ENCODE measurements at places on chromosomes 12 and 14.

- peak; percentile 19 for DNase-seq
Measured at GRCh38 chr12:127178052-127178451, 1088.9 kb upstream of the TMEM132C start.

DNA sequence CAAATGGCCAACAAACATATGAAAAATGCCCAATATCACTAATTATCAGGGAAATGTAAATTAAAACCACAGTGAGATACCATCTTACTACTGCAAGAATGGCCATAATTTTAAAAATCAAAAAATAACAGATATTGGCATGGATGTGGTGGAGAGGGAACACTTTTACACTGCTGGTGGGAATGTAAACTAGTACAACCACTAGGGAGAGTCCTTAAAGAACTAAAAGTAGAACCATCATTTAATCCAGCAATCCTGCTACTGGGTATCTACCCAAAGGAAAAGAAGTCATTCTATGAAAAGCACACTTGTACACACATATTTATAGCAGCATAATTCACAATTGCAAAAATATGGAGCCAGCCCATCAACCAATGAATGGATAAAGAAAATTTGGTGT, 459.7 kb downstream of the GXYLT1 start:
- no peak for DNase-seq

DNA sequence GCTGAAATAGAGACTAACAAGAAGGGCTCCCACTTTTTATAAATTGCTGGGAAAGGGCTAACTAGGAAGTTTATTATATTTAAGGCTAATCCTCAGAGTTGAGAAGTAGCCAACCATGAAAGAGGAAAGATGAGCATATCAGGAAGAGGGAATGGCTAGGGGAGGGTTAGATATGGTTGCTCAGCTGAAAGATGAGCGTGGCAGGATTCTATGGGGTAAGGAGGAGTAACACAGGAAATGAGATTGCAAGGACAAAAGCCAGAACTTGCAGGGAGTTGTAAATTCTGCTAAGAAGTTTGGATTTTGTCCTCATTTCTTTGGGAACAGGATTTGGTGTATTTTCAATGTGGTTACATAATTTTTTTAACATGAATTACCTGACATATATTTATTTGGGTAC, 127.4 kb upstream of the ATP2B1 start:
- no peak for DNase-seq

DNA sequence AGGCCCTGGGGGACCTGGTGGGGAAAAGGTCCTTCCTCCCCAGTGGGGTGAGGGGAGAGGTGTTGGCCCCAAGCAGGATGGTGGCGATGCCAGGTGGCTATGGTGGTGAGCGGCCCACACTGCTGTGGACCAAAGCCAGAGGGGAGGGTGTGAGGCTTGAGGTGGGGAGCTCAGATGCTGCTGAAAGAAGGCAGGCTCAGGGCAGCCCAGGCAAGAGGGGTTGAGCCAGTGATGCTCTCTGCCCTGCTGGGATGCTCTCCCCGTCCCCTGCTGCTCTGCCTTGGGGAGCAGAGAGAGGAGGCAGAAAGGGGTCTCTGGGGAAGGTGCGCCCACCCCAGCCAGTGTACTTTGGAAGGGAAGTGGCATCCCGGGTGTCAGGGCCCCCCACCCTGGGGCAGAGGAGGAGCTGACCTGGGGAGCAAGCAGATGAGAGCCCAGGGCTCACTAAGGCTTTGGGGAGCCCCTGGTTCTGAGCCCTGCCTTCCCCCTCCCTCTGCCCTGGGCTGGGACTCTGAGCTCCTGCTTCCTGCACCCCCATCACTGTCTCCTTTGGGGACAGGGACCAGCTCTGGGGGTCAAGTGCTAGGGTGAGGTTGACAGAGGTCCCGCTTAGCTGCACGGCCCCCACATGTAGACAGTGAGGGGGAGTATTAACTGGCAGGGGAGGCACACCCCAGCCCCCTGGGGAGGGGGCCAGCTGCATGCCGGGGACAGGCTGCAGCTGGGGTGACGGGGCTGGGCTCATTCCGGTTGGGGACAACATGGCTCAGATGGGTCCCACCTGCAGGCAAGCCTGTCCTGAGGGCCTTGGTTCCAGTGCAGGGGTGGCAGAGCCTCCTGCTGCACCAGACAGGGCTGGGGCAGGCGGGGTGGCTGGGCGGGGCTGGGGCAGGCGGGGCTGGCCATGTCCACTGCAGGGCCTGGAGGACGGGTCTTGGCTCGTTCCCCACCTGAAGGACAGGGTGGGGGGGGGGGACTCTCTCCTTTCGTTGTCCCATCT, 124.4 kb downstream of the KIF26A start:
- DNase-seq: no peak

GRCh38 chr14:96249029-96249428, 7.0 kb upstream of the BDKRB1 start:
- no peak for DNase-seq

DNA sequence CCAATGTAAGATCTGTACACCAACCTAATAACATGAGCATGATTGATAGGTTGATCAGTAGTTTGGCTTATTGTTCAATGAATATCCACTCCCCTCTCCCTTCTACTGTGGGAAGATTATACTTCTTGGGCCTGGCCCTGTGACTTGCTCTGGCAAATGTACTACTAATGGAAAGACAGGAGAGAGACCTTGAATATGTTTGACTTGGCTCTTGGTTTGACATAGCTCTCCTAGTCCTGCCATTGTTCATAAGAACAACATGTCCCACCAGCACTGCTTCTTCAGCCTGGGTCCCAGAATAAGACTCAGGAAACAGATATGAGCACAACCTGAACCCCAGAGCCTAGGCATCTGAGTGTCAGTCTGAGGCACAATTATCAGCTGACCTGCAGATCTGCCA, 112.8 kb upstream of the RESF1 start:
- DNase-seq: no peak

- no peak for DNase-seq
Measured at GRCh38 chr14:104931771-104932675, 7.3 kb downstream of the PLD4 start.

DNA sequence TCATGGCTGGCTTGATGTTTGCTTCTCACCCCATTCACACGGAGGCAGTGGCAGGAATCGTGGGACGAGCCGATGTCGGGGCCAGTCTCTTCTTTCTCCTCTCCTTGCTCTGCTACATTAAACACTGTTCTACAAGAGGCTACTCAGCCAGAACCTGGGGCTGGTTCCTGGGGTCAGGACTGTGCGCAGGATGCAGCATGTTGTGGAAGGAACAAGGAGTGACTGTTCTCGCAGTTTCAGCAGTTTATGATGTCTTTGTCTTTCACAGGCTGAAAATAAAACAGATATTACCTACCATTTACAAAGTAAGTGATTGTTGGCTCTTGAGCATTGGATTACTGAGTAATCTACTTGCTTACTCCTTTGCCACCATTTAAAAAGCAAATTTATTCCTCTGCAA, 170.6 kb downstream of the TMTC2 start:
- DNase-seq: no peak

DNA sequence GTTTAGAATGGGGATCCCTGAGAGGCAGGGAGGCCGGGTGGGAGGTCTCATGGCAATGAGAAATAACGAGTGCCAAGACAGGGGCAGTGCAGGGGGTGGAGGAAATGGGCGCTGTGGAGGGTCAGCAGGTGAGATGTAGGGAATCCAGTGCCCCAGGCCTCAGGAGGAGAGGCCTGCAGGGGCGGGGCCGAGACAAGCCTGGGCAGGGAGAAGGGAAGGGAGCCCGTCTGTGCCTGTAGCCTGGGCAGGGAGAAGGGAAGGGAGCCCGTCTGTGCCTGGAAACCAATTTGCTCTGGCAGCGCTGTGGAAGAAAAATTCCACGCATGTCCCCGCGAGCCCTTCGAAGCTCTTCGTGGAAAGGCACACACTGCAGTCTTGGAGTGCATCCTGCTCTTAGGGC, 10.6 kb upstream of the NCOR2 start:
- DNase-seq: no peak
